ENCODE measurements at places on chromosomes 3 and 15. TPM values are rescaled to one million over a fixed set of nuclear protein-coding genes. Genes with fewer than 3 reads are reported as not detected.

Gene CCRL2
- total RNA-seq: not detected

Gene PPCDC
- total RNA-seq: 10.9 TPM

Gene BSN
- total RNA-seq: 0.07 TPM

Gene PTX3
- 7.5 TPM for total RNA-seq

All from nasal cavity respiratory epithelium epithelial cell of viscerocranial mucosa (primary cell).